ENCODE measurements at places on chromosomes 5 and 9. TPM values are rescaled to one million over a fixed set of nuclear protein-coding genes. Genes with fewer than 3 reads are reported as not detected.

The CCDC183 gene
- 1.4 TPM for total RNA-seq

The MYOZ3 gene
- total RNA-seq, result not detected

DNA sequence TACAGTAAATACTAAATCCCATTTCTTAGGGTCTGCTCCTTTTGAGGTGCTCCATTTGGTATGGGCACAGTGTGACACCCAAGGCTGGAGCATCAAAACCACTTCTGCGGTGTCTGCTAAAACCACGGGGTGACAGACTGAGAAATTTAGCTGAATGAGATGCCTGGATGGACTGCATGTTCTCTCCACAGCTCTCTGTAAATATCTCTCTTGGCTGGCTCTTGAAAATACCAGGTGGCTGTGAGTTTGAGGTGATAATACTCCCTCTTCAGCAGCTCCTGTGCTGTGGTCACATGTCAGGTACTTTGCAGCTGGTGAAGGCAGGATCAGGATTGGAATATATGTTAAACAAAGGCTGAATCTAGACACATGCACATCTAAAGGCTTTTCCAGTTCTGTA lies 93.7 kb upstream of the SIMC1 start:
- no peak for DNase-seq

DNA sequence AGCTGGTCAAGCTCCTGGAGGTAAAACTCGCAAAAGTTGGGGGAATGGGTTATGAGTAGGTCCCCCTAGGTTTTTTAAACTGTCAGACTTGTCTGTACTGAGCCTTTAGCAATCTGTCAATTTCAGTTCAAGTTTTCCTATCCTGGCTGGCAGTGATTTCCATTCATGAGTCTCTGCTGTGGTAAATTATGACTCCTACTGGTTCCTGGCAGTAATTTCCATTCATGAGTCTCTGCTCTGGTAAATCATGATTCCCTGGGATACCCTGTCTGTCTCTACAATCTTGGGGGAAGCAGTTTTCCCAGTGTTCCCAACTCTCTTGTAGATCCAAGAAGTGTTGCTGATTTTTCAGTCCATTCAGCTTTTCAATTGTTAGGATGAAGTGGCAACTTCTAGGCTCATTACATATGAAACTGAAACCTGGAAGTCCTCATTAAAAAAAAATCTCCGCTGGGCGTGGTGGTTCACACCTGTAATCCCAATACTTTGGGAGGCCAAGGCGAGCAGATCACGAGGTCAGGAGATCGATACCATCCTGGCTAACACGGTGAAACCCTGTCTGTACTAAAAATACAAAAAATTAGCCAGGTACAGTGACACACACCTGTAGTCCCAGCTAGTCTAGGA lies 91.3 kb upstream of the GPBP1 start:
- DNase-seq, result no peak

The FGF18 gene
- not detected for total RNA-seq

DNA sequence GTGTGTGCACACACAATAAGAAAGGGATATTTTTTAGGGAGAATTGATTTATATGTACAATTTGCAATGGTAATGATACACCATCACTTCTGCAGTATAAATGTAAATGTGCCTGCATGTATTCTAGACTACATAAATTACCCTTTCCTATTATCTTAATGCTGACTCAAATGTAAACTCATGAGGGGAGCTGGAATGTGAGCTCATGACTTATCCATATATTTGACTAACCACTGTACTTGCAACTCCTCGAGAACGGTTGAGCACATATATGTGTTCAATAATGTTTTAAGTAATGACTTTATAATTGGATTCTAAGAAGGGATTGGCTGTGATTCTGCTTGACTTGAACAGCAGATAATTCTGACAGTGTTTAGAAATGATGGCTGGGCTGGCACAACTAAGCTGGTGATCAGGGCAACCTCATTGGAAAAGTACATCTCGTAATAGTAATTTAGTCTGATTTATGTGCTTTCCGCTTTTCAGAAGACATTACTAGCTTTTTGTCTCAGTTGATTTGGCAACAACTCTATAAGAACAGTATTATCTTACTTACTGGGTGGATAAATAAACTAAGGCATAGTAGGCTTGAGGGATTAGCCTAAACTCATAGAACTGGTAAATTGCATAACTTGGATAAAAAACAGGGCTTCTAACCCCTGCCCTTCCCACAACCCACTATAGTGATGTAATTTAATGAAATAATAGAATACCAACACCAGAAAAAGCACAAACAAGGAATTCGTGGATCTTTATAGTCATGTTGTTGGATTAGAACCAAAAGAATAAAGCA lies 130.2 kb upstream of the SPEF2 start:
- DNase-seq, result no peak

The PTAR1 gene
- total RNA-seq, result 48.3 TPM

DNA sequence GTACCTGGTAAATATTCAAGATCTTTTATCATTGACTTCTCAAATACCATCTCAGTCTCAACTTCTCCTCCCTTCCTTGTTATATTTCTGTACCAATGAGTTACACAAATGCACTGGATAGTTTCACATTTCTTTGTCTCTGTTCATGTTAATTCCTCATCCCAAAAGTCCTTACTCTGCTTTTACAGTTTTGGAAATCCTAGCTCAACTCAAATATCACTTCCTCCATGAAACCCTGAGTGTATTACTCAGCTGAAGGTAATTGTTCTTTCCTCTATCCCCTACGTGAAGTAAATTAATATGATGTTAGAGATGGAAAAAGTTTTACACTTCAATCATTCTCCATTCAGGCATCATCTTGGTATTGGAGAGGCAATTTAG lies 241.5 kb downstream of the TLE4 start:
- no peak for DNase-seq

GRCh38 chr9:127446713-127447415 lies 4.3 kb downstream of the RPL12 start:
- DNase-seq, result no peak

DNA sequence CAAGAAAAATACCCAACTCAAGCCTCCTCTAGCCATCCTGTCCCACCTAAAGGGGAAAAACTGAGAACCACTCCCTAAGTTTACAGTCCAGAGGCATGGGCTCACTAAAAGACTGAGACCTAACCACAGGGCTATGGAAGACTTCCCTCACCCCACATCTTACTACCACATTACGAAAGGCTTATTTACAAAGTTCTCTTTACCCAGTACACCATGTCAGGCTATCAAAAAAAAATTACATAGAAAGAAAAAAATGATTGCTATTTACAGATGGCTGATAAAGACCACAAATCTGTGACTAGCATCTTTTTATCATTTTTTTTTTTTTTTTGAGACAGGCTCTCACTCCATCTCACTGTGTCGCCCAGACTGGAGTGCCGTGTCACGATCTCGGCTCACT lies 69.7 kb upstream of the TNPO1 start:
- DNase-seq, result no peak

- no peak for DNase-seq
Observed at GRCh38 chr5:102975045-102975444, 144.9 kb downstream of the GIN1 start.

DNA sequence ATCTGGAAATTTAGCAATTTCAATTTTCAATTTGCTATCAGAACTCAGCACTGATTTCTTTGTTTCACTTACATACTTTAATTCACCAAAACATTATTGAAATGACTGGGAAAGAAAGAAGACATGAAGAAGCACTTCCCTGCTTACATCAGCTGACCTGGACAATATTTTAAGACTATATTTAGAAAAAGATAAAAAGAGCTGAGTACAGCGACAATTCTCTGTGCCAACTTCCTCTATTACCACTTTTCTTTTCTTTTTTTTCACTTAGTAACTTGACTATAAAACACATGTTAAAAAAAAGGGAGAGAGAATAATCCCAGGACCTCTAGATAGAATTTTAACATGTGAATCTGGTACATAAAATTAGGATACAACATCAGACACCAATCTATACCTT lies 35.6 kb downstream of the MEF2C start:
- no peak for DNase-seq

GRCh38 chr5:157046041-157046440 lies 12.9 kb downstream of the HAVCR1 start:
- DNase-seq, result peak; percentile 21

DNA sequence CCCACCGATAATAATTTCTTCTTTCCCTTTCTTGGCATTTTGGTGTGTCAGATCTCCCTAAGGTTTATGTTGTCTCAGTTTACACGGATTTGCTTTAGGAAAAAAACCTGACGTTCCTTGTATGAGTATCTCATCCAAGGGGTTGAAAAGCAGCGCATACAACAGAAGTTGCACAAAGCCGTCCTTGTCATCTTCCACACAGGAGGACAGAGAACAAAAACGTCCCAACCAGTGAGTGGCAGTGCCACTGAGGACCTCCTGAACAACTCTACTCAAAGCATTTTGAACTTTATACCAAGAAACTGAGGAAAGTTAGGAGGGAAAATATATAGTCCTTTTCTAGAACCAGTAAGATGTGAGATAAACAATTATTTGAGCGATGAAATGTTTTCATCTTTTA lies 547.0 kb downstream of the PDE4D start:
- no peak for DNase-seq

DNA sequence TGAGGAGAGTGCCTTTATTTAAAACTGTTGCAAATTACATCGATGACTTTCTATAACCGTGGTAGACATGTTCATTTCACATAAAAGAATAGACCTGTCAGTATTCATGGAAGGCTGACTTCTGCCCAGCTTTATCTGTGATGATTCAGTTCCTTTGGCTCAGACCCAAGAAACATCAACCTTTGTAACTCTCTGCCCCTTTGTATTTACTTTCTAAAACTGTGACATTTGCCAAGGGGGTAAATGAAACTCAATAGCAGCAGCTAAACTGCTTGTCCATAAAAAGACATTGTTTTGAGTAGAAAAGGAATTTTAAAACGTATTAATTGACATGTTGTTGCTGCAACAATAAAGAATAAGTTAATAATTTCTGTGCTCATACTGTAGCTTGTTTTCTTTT lies 137.8 kb upstream of the ANKH start:
- no peak for DNase-seq

The PCDHA1 gene
- not detected for total RNA-seq

- no peak for DNase-seq
Observed at GRCh38 chr5:105978011-105978410, 1692.7 kb downstream of the EFNA5 start.

- no peak for DNase-seq
Observed at GRCh38 chr5:61363401-61364114, 31.5 kb downstream of the ZSWIM6 start.

Data from activated CD4-positive, alpha-beta memory T cell treated with anti-CD3 and anti-CD28 coated beads, Interleukin-2, amount 10 ng/mL, durations not matched to agents 7 days and 5 days (primary cell).